Activated T-helper 1 cell treated with anti-CD3 and anti-CD28 coated beads, Interleukin-12 subunit alpha, Interleukin-12 subunit beta, Interleukin-2, Interleukin-4 antibody, amounts not matched to agents 30 ng/mL and 10 ng/mL and 1 ng/mL, durations not matched to agents 14 hours and 24 hours and 36 hours (primary cell): ENCODE measurements at places on chromosomes 6 and 20. TPM values are rescaled to one million over a fixed set of nuclear protein-coding genes. Genes with fewer than 3 reads are reported as not detected.

Gene DNAH8
- total RNA-seq: 0.03 and 0.05 TPM in 2 replicates

Gene OR14J1
- not detected in 2 replicates for total RNA-seq

Gene UNC5CL
- total RNA-seq: 0.93 and 0.99 TPM in 2 replicates

Gene HDGFL1
- not detected in 2 replicates for total RNA-seq

Gene RAD21L1
- not detected in 2 replicates for total RNA-seq

Gene WFDC2
- total RNA-seq: not detected in 2 replicates

Gene MYL9
- total RNA-seq: 0.26 TPM in 1 of 2 replicates, not detected in the other

Gene KCNQ5
- total RNA-seq: 11.2 and 12.6 TPM in 2 replicates

Gene MAP3K4
- total RNA-seq: 46.3 and 47.0 TPM in 2 replicates

Gene CTAGE9
- total RNA-seq: not detected in 2 replicates

Gene ECHDC1
- total RNA-seq: 57.4 and 61.8 TPM in 2 replicates

Gene MICB
- total RNA-seq: 36.1 and 37.5 TPM in 2 replicates

Gene C6orf58
- total RNA-seq: 0.16 TPM in 1 of 2 replicates, not detected in the other

Gene SNAP25
- total RNA-seq: 3.7 and 3.9 TPM in 2 replicates

Gene POU5F1
- not detected in 2 replicates for total RNA-seq

Gene STMND1
- not detected in 2 replicates for total RNA-seq

Gene CLVS2
- not detected in 2 replicates for total RNA-seq

Gene GLP1R
- total RNA-seq: 0.18 TPM in 1 of 2 replicates, not detected in the other

Gene MYB
- total RNA-seq: 57.3 and 60.4 TPM in 2 replicates

Gene HLA-DMB
- 2.7 and 2.8 TPM in 2 replicates for total RNA-seq

Gene COQ3
- total RNA-seq: 13.5 and 16.7 TPM in 2 replicates

Gene SLC25A27
- total RNA-seq: not detected in 2 replicates

Gene SLPI
- not detected in 2 replicates for total RNA-seq

Gene IRF4
- total RNA-seq: 911 and 929 TPM in 2 replicates

Gene C20orf144
- total RNA-seq: 0.22 and 0.29 TPM in 2 replicates

Gene MYLK2
- 0.29 and 0.44 TPM in 2 replicates for total RNA-seq

Gene GNRH2
- total RNA-seq: 2.1 and 2.3 TPM in 2 replicates

Gene PAK5
- total RNA-seq: not detected in 2 replicates

Gene GCNT2
- 2.0 and 3.0 TPM in 2 replicates for total RNA-seq

Gene BPI
- not detected in 2 replicates for total RNA-seq

Gene ADGRG6
- total RNA-seq: not detected in 2 replicates

Gene IL20RA
- total RNA-seq: not detected in 2 replicates

Gene HTR1E
- total RNA-seq: not detected in 2 replicates

Gene OGFRL1
- 4.2 and 4.8 TPM in 2 replicates for total RNA-seq

Gene COL9A3
- total RNA-seq: not detected in 2 replicates

Gene SGK2
- 0.17 TPM in 1 of 2 replicates, not detected in the other for total RNA-seq

Gene C20orf202
- not detected in 2 replicates for total RNA-seq

Gene C6orf141
- total RNA-seq: not detected in 2 replicates

Gene EBF4
- total RNA-seq: 12.3 and 12.6 TPM in 2 replicates

Gene TMEM217
- 7.7 and 9.9 TPM in 2 replicates for total RNA-seq

Gene PARD6B
- 6.3 and 7.1 TPM in 2 replicates for total RNA-seq

Gene PNLDC1
- 0.56 and 0.78 TPM in 2 replicates for total RNA-seq

Gene SOX18
- total RNA-seq: 1.3 TPM in 2 replicates

Gene KIAA1755
- not detected in 2 replicates for total RNA-seq

Gene SLC22A2
- total RNA-seq: not detected in 2 replicates

Gene LIME1
- 12.1 TPM in 2 replicates for total RNA-seq

Gene OR2H1
- total RNA-seq: not detected in 2 replicates

Gene FILIP1
- total RNA-seq: not detected in 2 replicates

Gene GRM1
- total RNA-seq: not detected in 2 replicates

Gene BPIFA1
- not detected in 2 replicates for total RNA-seq
